ENCODE measurements at places on chromosomes 4 and X.

GRCh38 chrX:1321674-1322073 lies 14.9 kb upstream of the IL3RA start:
- no peak for DNase-seq

DNA sequence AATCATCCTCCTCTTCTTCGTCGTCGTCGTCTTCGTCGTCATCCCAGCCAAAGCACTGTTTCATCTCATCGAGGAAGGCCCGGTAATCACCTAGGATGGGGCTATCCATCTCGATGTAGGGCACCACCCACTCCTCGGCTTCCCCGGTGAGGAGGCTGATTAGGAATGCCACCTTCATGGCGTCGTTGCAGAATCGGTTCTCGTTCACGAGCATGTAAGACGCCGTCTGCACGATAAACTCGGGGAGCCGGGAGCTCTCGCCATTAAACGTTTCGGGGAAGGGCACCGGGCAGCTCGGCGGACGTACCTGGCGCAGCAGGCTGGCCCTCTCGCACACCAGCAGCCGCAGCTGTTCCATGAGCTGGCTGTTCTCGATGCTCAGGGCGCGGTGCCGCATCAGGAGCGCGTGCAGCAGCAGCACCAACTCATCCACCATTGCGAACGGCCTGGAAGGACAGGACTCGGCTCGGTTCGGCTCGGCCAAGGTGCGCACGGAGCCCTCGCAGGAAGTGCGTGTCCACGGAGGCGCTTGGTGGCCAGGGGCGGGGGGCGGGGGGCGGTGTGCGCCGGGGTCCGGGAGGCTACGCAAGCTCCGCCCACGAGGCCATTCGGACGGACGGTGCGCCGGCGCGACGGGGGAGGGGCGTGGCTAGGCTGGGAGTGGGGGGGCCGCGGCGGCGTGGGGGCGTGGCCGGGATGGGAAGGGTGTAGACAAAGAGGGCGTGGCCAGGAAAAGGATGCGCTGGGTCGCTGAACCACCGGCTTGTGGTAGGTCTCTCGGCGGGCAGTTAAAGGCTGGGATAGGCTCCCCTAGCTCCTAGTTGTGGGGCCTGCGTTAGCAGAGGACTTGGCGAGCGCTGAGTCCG lies at the start of gene LDOC1:
LDOC1 (minus strand) TSS at position 544 of the 866 bp plus-strand sequence; CDS start at position 436, 108 bp downstream.
- no peak for DNase-seq

- DNase-seq: no peak
Measured at GRCh38 chrX:44937606-44938005, 64.6 kb downstream of the KDM6A start.

DNA sequence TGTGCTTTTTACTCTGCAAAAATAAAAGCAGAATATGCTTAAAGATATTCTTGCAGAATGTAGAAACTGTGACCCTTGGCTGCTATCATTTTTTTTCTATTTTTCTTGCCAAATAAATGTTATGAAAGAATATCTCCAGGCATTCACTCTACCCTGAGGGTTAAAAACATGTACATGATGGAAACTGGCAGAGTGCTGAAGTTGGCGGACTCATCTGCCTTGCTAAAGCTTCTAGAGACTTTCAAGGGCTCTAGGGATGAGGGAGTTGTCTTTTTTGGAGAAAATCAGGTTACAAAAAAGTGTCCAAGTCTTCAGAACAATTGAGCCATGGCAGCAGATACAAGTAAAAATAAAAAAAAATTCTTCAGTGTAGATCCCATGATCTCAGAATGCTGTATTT lies 40.5 kb upstream of the NRK start:
- no peak for DNase-seq

GRCh38 chrX:96985046-96985445 lies 101.3 kb downstream of the RPA4 start:
- no peak for DNase-seq
